CD4-positive, alpha-beta T cell (primary cell): ENCODE measurements at places on chromosomes 6 and 20.

DNA sequence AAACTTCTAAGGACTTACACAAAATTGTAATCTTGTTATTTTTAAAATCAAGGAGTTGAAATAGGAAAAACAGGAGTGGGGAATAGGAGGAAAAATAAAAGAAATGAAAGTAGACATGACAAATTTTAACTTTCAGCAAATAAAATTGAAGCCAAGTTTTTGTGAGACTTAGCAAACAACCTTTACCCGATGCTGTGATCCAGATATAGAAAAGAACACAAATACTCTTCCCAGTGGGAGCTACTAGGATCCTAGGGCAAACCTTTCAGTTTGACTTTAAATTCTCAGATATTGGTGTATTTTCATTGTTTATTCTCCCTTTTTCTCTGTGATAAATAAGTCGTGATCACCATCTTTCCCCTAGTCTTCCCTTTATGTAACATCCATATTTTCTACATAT lies 968.7 kb upstream of the CITED2 start:
- no peaks in the 10 kb centered on the region for H3K36me3 ChIP-seq
- H3K4me1 ChIP-seq: no peaks in the 10 kb centered on the region
- DNase-seq: no peak
- H3K27ac ChIP-seq: no peak overlapping the region
- H3K27me3 ChIP-seq: no peaks in the 10 kb centered on the region

DNA sequence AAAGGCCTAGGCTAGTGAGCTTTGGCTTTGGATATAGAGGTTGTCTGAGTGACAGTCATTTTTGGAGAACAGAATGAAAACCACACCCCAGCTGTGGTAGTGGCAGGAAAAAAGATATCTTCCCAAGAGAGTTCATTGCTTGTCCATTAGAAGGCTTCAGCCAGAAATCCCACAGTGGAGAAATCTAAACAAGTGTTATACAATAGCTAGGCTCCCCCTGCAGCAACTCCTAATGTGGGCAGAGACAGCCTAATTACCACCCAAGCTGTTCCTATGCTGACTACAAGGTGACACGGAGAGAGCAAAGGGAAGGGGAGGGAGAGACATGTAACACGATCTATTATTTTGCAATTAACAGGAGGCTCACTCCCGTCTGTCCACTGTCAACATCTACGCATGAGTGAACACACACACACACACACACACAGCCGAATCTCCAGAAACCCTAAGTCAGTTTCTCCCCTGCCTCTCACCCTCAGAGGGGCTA lies 147.5 kb upstream of the TCF21 start:
- no peaks in the 10 kb centered on the region for H3K4me1 ChIP-seq
- H3K4me3 ChIP-seq: no peak overlapping the region
- no peaks in the 10 kb centered on the region for H3K36me3 ChIP-seq

DNA sequence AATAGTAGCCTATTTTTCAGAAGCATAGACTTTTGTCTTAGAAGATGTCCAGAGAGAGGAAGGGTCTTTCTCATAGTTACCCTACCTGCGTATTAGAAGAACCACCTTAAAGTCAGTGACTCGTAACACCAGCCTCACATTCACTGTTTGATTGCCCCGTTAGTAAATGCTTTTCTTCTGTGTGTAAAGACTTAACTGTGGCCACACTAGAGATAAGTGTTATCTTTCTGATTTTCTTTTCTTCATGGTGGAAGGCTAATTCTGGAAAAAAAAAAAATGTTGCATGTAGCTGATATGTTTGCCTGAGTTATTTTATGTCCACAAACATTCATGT lies 83.9 kb downstream of the SAMD3 start:
- DNase-seq: no peak
- H3K36me3 ChIP-seq: peaks cover 39% of the 10 kb centered on the region
- peaks cover 22% of the 10 kb centered on the region for H3K4me1 ChIP-seq
- H3K27ac ChIP-seq: peak overlapping the region; percentile 33

GRCh38 chr6:37314487-37315156 lies 39.2 kb upstream of the RNF8 start:
- H3K4me3 ChIP-seq: no peak overlapping the region
- no peak overlapping the region for H3K27ac ChIP-seq
- no peak for DNase-seq
- H3K4me1 ChIP-seq: no peaks in the 10 kb centered on the region
- peaks cover 66% of the 10 kb centered on the region for H3K36me3 ChIP-seq

DNA sequence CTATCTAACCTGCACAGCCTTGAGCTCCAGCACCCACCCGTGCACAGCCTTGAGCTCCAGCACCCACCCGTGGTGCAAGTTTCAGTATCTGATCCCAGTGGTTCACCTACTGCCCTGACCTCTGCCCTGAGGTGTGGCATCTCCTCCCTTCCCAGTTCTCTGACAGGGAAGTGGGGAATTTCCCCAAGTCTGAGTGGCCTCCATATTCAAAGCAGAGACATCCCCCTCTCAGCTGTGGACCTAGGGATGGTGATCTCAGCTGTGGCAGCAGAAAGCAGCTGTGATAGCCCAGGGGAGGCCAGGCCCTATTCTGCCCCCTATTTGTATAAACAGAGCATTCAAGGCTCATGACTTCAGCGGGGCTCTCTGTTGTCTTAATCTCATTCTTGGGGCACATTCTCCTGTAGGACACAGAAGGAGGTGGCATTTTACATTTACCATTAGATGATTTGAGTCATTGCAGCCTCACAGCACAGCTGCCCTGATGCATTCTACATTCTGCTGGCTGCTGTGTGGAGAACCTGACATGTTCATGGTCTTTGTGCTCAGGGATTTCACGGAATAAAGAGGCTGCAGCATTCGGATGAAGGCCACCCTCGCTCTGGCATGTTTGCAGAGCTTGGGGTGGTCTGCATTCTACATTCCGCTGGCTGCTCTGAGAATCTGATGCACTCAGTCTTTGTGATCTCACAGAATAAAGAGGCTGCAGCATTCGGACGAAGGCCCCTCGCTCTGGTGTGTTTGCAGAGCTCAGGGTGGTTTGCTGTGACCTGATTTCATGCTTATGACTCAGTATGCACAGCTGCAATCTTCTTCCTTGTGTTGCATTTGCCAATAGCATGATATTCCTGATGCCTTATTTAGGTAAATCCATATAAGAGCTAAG lies 16.9 kb downstream of the GPR31 start:
- H3K36me3 ChIP-seq: peaks cover 18% of the 10 kb centered on the region
- DNase-seq: no peak
- no peak overlapping the region for H3K4me3 ChIP-seq
- no peaks in the 10 kb centered on the region for H3K27me3 ChIP-seq
- no peak overlapping the region for H3K27ac ChIP-seq
- H3K4me1 ChIP-seq: peaks cover 19% of the 10 kb centered on the region

DNA sequence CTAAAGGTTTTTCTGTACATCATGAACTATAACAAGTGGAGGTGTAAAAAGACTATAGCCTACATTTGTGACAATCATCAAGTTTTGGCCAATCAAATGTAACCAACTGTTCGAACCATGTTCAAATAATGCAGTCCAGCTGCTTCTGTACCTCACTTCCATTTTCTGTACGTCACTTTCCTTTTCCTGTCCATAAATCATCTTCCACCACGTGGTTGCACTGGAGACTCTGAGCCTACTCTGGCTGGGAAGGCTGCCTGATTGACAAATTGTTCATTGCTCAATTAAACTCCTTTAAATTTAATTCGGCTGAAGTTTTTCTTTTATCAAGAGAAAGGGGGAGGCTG lies 270.4 kb upstream of the JARID2 start:
- no peak overlapping the region for H3K27ac ChIP-seq
- no peak overlapping the region for H3K4me3 ChIP-seq
- no peaks in the 10 kb centered on the region for H3K36me3 ChIP-seq
- no peaks in the 10 kb centered on the region for H3K27me3 ChIP-seq
- H3K4me1 ChIP-seq: no peaks in the 10 kb centered on the region

DNA sequence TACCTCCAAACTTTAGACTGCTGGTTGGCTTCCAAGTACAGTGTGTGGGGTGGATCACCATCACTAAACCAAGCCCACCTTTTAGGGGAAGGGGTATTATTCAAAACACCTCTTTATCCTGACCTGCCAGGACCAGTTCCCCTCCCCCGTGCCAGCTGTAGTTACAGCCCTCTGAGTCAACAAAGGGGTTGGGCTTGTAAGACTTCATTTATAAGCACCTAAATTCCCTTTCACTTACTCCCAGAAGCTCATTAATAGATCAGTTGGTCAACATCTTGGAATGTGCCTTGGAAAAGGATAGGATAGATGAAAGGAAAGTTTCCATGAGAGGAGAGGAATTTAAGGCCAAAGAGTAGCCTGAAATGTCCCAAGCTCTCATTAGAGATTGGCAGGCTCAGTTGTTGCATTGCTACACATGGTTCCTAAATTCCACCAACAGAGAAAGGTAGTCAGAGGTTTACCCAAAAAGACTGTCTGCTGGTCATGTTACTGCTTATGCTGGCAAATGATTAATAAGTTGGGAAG lies 59.2 kb downstream of the TNFAIP3 start:
- H3K4me1 ChIP-seq: peaks cover 26% of the 10 kb centered on the region
- DNase-seq: no peak
- H3K27ac ChIP-seq: no peak overlapping the region
- H3K27me3 ChIP-seq: no peaks in the 10 kb centered on the region

- peaks cover 21% of the 10 kb centered on the region for H3K4me1 ChIP-seq
- H3K27ac ChIP-seq: no peak overlapping the region
- DNase-seq: no peak
- no peaks in the 10 kb centered on the region for H3K36me3 ChIP-seq
Measured at GRCh38 chr6:32954986-32955802, 2.3 kb upstream of the HLA-DMA start.

DNA sequence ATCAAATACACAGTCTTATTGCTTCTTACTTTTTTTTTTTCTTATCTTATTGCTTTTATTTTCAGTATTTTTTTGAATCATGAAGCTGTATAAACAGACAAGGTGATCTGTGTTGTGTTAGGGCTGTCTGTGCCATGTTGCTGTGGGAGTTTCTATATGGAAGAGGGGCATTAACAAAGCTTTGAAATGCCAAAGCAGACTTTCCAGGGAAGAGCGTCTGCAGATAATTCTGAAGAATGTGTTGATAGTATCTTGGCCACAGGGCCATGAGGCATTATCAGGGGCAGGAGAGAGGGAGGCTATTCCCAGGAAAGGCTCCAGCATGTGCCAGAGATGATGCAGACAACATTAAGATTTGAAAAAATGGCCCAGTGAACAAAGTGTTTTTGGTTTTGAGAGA lies 354.5 kb downstream of the UTRN start:
- DNase-seq: no peak
- no peaks in the 10 kb centered on the region for H3K36me3 ChIP-seq
- H3K4me3 ChIP-seq: no peak overlapping the region
- H3K27me3 ChIP-seq: no peaks in the 10 kb centered on the region

DNA sequence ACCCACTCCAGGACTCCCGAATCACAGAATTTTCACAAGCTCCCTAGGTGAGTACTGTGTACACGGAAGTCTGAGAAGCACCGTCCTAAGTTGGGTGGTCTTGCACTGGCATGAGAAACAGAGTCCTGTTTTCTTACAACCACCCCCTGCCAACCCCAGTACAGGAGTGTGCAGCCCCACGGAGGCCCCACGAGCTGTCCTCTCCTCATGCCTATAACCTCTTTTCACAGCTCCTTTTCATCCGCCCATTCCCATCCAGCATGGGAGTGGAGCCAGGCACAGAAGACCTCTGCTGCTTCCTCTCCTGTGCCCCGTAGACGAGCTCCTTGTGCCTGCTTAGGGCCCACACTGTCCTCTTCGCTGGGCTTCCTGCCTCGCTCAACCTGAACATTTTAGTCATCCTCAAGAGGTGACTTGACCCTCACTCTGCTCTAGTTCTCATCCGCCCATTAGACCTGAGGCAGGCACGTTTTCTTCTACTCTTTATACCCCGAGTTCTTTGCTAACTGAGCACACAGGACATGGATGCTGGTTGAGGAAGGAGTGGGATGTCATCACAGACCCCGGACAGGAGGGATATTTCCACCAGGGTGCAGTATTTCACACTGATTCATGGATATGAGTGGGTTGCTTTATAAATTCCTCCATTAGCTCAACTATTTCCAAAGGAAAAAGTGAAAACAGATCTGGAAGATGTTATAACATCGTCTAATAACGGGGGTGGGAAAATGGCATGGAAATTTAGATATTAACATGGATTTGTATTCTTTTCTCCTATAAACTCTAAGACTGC lies 160.5 kb downstream of the TTLL2 start:
- no peak for DNase-seq
- H3K4me1 ChIP-seq: no peaks in the 10 kb centered on the region
- no peak overlapping the region for H3K27ac ChIP-seq
- no peak overlapping the region for H3K4me3 ChIP-seq

DNA sequence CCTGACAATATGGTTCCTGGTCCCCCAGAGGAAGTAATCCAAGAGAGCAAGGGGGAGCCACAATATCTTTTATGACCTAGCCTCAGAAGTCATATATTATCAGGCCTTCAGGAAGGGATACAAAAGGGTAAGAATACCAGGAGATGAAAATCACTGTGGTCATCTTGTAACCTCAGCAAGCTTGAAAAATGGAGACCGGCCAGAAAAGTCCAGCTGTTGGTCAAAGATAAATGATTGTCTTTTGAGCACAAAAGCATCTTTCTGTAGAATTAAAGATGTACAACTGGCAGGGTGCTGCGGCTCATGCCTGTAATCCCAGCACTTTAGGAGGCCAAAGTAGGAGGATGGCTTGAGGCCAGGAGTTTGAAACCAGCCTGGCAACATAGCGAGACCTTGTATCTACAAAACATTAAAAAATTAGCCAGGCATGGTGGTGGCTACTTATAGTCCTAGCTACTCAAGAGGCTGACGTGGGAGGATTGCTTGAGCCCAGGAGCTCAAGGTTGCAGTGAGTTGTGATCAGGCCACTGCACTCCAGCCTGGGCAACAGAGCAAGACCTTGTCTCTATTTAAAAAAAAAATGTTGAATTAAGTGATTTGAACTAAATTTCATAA lies 118.0 kb upstream of the MARCKS start:
- H3K4me3 ChIP-seq: no peak overlapping the region
- no peak for DNase-seq
- no peak overlapping the region for H3K27ac ChIP-seq
- no peaks in the 10 kb centered on the region for H3K4me1 ChIP-seq
- no peaks in the 10 kb centered on the region for H3K27me3 ChIP-seq

DNA sequence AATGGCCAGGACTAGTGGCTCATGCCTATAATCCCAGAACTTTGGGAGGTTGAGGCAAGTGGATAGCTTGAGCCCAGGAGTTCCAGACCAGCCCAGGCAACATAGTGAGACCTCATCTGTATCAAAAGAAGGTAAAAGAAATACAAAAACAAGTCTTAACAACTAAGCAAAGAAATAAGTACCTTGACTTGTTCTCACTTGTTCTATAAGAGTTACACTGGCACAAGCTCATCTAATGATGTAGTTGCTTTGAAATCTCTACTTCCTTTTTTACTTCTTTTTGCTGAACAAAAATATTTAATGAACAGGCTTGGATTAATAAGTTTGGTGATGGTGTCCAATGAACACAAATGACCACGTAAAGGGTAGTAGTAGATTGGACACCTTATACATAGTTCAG lies 72.2 kb downstream of the SGK1 start:
- no peak overlapping the region for H3K27ac ChIP-seq
- no peaks in the 10 kb centered on the region for H3K36me3 ChIP-seq
- no peaks in the 10 kb centered on the region for H3K27me3 ChIP-seq
- DNase-seq: no peak
- H3K4me1 ChIP-seq: peaks cover 55% of the 10 kb centered on the region
- no peak overlapping the region for H3K4me3 ChIP-seq
